Hindlimb muscle (tissue), 1 donor: ENCODE measurements at places on chromosomes 16 and 17.

DNA sequence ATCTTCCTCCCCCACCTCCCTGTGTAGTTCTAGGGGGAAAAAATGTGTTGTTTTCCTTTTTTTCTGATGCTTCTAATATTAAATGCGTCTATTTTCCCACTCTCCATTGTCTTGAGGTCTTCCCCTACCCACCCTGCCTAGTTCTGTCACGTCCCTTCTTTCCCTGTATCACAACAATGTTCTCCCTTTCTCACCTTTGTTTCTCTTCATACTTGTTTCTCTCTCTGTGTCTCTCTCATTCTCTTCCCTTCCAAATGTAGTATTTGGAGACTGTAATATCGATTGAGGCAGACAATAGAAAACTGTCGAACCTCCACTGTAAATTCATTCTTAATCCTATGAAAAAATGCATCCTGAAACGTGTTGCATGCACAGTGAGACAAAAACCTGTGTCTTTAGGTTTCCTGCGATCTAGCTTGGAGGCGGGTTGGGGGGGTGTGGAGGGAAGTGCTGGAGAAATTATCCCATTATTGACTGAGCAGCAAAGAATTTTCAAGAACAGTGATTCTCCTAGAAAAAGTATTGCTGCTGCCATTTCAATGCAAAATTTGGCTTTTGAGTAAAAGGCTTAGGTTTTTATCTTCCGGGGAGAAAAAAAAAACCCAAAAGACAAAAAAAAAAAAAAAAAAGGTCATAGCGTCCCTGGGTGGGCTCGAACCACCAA, 1.3 kb upstream of the PSMB3 start:
- DNase-seq: no peak

- no peak for DNase-seq
Measured at GRCh38 chr16:77885571-77886295, 97.4 kb downstream of the VAT1L start.

- no peak for DNase-seq
Measured at GRCh38 chr16:21642861-21643260, 9.5 kb downstream of the IGSF6 start.

GRCh38 chr17:79800325-79801155, 3.7 kb upstream of the CBX8 start:
- DNase-seq: no peak

GRCh38 chr17:42743595-42744282, 1.1 kb downstream of the EZH1 start:
- DNase-seq: no peak

GRCh38 chr16:78098087-78098486, 1.4 kb upstream of the WWOX start:
- DNase-seq: no peak

DNA sequence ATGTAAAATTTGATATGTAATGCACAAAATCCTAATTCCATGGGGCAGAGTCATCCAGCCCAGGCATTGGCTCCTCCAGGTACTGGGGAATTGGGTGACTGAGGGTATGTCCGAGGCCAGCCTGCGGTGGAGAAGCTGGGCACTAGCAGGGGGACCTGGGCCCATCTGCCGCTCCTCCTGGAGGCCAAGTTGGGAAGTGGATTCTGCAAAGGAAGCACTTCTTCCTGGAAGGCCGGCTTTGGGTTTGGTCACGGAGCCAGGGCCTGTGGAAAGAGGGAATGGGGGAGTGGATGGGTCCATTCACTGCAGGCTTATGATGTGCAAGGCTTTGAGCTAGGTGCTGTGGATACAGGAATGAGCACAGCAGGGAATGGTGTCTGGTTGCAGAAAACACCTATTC, 85.8 kb downstream of the GNAO1 start:
- no peak for DNase-seq

- no peak for DNase-seq
Measured at GRCh38 chr17:79877041-79877440, 37.8 kb upstream of the CBX4 start.

DNA sequence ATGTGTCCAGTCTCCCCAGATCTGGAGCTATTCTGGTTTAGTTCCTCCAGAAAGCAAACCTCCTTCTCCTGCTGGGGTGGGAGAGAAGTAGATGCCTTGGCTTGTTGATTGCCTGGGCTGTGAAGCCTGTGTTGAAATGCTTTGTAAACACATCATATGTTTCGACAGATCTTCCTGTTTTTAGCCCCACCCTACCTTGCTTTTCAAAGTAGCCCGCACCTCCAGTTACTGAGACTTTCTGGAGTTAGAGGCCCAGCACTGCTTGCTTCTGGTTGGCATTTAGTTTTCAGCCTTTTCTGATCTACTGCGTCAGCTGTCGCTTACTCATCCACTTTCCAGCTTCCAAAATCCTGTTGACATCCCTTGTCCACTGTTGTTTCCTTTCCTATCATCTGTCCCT, 17.9 kb upstream of the NDEL1 start:
- DNase-seq: no peak

GRCh38 chr17:60901806-60902205, 224.2 kb downstream of the BCAS3 start:
- no peak for DNase-seq

- DNase-seq: no peak
Measured at GRCh38 chr17:65005858-65006257, 50.7 kb downstream of the GNA13 start.

GRCh38 chr16:71425746-71426068, 16.1 kb downstream of the TLE7 start:
- DNase-seq: no peak

- DNase-seq: no peak
Measured at GRCh38 chr16:23406024-23406423, 47.0 kb downstream of the COG7 start.

- DNase-seq: no peak
Measured at GRCh38 chr17:21210411-21211076, 3.4 kb downstream of the TMEM11 start.

DNA sequence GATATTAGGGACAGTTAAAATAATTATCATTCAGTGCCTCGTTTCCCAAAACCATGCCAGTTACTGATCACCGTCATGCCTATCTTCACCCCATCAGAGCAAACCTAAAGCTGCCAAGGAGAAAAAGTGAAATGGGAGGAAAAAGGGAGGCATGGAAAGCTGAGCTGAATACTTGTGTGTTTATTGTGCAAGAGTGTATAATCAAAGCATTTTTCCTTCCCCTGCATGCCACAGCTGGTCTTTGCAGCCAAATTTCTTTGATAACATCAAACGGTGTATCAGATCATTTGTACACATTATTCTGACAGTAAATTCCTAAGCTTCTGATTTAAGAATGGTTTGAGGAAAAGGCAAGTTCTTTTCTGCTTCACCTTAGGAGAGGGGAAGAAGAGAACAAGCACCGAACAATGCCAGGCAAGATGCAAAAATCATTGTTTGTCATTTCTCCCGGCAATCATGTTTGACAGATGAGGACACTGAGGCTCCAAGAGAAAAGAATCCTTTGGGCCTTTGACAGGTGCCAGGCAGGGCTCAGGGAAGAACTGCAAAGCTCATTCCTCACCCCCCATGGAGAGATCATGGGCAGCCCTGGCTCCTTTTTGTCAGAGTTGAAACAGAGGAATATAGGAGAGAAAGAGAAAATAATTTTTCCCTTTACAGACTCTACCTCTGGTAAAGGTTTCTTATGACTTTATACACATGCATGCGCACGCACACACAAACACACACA, 51.4 kb upstream of the ARHGAP44 start:
- DNase-seq: no peak

DNA sequence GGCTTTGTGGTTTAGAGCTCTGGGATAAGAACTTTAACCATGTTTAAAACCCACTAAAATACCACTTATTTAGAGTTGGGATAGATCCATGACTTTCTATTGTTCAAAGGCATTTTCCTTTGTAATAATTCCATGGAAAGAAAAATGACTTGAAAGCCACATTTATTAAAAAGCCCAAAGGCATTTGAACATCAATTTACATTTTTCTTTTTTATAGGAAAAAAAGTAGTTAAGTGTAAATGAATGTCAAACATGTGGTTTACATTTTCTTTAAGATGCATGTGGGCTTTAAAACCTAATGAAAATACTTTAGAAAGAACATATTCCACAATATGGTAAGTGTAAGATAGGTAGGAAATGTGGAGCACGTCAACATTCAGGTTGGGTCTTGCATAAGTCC, 443.2 kb downstream of the TOX3 start:
- DNase-seq: no peak

DNA sequence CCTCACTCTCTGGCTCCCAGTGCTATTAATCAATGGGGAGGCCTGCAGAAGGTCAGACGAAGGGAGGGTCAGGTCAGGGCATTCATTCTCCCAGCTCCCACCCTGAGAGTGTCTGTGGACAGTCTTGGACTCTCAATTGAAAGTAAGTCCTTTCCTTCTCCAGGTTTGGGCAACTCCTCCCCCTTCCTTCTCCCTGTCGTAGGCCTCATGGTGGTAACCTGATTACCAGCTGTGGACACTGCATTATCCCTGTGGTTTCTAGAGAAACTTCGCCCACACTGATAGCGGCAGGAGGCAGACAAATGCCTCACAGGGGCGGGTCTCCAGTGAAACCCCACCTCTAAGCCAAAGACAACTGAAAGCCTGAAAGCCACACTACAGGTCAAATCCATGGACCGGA, 57.7 kb upstream of the SLC25A19 start:
- no peak for DNase-seq

- peak; percentile 33 for DNase-seq
Measured at GRCh38 chr17:1972487-1973160, 52.5 kb downstream of the RTN4RL1 start.

GRCh38 chr17:10121971-10122707, 76.3 kb downstream of the GAS7 start:
- DNase-seq: no peak

DNA sequence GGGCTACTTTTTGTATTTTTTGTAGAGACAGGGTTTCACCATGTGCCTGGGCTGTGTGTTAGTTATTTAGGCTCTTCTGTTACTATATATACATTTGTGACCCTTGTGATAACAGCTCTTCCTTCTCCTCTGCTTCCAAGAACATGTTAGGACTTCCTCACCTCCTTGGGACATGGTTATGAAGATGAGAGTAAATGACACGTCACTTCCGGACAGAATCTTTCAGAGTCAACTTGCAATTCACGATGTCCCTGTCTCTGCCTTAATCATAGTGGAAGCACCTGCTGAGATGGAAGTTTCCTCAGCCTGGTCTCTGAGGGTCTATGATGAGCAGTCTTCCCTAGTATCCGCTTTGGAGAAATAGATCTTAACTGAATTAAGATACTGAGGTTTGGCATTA, 42.9 kb downstream of the CCDC42 start:
- DNase-seq: no peak

- peak; percentile 70 for DNase-seq
Measured at GRCh38 chr16:66954097-66954659, 6.9 kb upstream of the CES3 start.

- DNase-seq: no peak
Measured at GRCh38 chr16:14569213-14569612, 60.8 kb downstream of the PARN start.
